AG04450 (cell line): ENCODE measurements at places on chromosomes 2 and 18.

- no peak for DNase-seq
Observed at GRCh38 chr2:36451512-36451911, 95.9 kb downstream of the CRIM1 start.

- DNase-seq, result no peak
Observed at GRCh38 chr18:61637319-61637718, 255.5 kb downstream of the RNF152 start.

GRCh38 chr2:43525506-43525905 is 70.3 kb downstream of the THADA start:
- no peak for DNase-seq

GRCh38 chr2:69490486-69490885 is 53.3 kb upstream of the NFU1 start:
- no peak for DNase-seq

GRCh38 chr2:124975224-124975623 is 950.1 kb downstream of the CNTNAP5 start:
- DNase-seq, result no peak

DNA sequence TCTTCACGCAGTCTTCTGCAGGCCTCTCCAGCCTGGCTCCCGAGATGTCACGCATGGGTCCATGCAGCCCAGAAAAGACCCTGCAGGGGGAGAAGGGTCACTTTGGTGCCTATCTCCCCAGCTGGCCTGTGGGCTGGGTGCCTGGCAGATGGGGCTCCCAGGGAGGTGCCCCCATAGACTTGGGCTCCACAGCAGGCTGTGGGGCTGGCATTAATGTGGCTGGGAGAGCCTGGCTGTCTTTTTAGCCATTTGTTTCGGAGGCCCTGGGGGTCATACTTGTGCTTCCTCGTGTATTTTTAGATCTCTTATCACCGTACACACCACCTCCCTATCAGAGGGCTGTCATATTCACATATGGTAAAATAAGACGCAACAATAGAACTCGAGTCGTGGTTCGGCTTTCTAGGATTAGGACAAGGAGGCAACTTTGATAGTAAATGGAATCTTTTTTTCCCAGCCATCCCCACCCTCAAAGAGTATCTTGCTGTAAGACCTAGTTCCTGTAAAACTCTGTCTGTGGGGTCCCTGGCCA is 74.5 kb downstream of the LRRFIP1 start:
- no peak for DNase-seq

GRCh38 chr2:41886145-41886664 is 161.6 kb upstream of the PKDCC start:
- no peak for DNase-seq

- DNase-seq, result peak; percentile 32
Observed at GRCh38 chr18:44729631-44730101, 49.0 kb downstream of the SETBP1 start.

- no peak for DNase-seq
Observed at GRCh38 chr2:95044601-95045000, 19.1 kb downstream of the MAL start.

GRCh38 chr2:197799068-197799467 is 5.3 kb upstream of the PLCL1 start:
- no peak for DNase-seq

GRCh38 chr2:113291191-113291590 is 12.5 kb upstream of the PAX8 start:
- no peak for DNase-seq

- DNase-seq, result no peak
Observed at GRCh38 chr2:204732019-204732418, 186.7 kb downstream of the PARD3B start.

DNA sequence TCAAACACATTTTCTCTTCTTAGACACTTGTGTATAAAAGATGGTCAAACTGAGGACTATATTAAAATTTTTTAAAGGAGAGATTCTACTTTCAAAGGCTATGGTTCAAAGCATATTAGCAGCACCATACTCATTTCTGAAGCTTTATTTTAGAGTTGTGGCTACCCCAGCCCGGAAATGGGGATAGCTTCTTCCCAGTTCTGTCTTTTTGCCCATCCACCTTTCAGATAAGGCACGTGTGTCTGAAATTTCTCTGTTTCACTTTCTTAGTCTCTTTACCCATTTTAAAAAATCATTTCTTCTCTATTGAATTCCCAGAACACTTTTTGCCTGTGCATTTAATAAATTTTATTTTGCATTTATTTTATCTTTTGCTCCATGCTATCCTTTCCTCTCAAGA is 431.5 kb downstream of the RNF144A start:
- DNase-seq, result no peak
